HFFc6 (cell line): ENCODE measurements at places on chromosomes 1 and 21.

- peak; percentile 3 for DNase-seq
Observed at GRCh38 chr1:117606649-117607430, 992 bp downstream of the TENT5C start.

- no peak for DNase-seq
Observed at GRCh38 chr21:30083225-30083945, 83.2 kb downstream of the CLDN17 start.

- no peak for DNase-seq
Observed at GRCh38 chr1:54326543-54327385, 79.4 kb downstream of the SSBP3 start.

DNA sequence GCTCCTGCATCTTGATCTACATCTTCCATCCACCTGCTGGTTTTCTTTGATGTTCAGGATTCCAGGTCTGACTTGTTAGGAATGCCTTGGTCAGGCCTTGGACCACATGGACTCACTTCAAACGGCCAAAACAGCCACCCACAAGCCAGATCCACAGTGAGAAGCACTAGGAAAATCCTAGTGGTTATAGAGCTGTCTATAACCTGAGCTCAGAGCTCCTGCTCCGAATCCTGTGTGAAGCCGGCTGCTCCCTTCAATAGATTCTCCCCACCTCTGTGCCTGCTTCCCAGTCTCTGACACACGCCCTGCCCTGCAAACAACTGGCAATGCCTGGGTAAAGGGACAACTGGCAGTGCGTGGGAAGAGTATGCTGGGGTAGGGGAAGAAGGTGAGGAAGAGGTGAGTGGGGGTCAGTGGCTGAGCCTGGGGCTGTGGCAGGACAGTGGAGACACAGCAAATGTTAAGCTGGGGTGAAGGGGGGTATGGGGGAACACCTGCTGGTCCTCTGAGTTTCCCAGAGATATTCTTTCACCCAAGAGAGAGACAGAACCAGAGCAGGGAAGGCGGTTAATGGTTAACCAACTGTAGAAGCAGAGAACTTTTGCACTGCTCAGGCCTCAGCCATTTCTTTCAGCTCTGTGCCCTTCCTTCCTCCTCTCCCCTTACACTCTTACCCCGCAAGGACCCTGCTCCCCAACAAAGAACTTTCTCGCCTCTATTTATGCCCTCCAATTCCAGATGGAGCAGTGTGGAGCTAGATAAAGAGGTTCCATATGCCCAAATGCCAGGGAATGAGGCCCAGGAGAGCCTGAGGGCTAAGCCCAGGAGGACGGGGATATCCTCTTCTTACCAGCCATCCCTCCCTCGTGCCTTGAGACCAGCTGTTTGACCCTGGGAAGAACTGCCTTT lies 4.5 kb downstream of the PLXNA2 start:
- no peak for DNase-seq

DNA sequence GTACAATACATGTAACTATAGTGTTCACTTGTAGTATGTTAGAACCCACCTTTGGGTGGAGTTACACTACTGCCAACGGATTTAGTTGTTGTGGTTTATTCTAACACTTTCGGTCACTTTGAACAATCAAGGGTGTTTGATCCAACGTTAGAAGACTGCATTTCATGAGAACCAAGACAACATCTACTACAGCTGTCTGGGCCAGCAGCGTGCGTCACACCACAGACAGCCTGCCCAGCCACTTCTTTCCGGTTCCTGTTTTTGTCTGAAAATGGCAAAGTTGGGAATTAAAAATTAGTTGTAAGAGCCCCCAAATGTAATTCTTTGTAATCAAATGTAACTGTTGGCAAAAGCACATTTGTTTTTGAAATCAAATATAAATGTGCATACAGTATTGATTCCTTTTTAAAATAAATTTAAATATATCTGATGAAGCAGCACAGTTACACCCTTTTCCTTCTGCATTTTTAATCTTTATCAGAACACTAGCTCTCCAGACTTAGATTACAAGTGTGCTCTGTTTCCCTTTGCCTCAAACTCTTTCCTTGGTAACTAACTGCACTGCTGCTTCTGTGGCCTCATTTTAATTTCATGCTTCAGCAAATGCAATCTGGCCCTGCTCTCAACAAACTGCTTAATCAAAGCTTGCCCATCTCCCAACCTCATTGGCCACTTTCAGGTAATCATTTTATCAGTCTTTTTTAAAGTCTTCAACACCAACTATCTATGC lies 86.6 kb upstream of the DPH5 start:
- no peak for DNase-seq

GRCh38 chr1:17220287-17220686 lies 15.4 kb downstream of the PADI1 start:
- no peak for DNase-seq

- no peak for DNase-seq
Observed at GRCh38 chr1:197911111-197911856, 5.9 kb upstream of the LHX9 start.

DNA sequence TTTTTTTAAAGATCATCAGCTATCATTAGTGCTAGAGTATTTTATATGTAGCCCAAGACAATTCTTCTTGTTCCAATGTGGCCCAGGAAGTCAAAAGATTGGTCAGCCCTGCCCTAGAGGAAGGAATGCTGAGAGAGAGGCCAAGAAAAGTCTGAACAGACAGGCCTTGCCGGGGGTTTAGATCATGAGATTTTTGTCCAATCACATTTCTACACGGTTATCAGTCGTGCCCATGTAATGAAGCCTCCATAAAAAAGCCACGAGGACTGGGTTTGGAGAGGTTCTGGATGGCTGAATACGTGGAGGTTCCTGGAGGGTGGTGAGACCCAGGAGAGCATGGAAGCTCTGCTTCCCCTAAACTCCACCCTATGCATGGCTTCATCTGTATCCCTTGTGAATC lies 24.3 kb upstream of the ENO1 start:
- DNase-seq, result peak; percentile 71

DNA sequence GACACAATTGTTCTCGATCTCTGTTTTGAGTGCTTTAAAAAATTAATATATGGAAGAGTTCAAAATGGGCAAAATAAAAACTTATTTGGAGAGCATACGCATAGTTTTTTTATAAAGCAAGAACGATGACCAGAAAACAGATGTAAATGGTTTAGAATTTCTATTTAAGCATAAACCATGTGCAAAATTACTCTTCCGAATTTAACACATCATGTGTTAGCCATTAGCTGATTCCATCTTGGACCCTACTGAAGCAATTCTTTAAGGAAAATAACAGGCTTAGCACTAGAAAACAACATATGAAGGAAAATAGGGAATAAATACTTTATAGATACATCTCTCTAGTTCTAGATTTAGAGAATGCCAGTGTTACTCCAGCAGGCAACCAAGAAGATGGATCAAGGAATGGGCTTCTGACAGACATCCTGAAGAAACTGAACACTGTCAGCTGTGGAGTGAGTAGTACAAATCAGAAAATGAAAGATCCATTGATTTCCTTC lies 26.7 kb downstream of the CDC7 start:
- DNase-seq, result no peak

GRCh38 chr1:43776043-43776761 lies 68.9 kb downstream of the ST3GAL3 start:
- DNase-seq, result peak; percentile 56

DNA sequence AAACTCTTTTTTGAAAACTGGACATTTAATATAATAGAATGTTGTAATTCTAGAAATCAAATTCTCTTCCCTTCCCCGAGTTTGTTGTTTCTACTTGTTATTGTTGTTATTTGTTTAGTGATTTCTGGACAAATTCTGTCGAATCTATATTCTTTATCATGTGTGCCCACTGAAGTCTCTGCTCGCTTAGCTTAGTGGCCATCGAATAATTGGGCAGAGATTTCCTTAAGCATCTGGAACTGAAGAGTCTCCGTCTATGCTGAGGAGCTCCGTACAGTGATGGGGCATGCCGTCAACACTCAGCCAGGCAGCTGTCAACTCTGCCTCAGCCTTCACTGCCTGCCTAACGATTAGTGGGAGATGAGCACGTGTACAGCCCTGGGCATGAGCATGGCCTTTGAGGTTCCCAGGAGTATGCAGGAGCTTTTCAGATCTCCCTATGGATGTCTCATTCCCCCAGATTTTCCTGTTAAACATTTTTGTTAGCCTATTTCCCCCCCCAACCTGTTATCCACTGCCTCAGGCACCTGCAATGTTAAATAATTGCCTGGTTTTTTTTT lies 66.8 kb downstream of the SLX9 start:
- no peak for DNase-seq

DNA sequence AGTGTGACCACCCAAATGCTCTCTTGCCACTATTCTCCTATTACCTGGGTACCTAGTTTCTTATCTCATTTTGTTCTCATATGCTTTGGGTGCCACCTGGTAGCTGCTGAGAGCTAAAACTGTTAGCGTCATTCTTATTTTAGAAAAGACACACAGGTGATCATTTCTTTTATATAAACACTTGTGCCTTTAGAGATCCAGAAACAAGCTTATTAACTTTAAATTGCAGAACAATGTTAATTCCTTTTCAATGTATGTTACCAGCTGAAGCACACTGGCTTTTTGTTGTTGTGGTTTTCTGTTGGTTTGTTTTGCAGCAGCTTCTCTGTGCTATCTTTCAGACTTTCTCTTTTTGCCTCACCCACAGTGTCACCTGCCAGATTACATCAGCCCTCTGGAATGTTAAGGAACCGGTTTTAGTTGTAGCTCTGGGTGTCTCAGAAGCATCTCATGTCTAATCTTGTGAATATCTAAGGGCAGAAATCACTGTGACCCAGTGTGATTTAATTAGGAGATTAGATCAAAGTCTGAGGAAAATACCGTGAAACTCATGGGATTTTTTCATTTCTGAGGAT lies 43.4 kb upstream of the SLC19A2 start:
- no peak for DNase-seq

GRCh38 chr1:64087768-64088167 lies 115.7 kb upstream of the UBE2U start:
- peak; percentile 68 for DNase-seq

- DNase-seq, result no peak
Observed at GRCh38 chr1:69568421-69569174, 876 bp downstream of the LRRC7 start.

DNA sequence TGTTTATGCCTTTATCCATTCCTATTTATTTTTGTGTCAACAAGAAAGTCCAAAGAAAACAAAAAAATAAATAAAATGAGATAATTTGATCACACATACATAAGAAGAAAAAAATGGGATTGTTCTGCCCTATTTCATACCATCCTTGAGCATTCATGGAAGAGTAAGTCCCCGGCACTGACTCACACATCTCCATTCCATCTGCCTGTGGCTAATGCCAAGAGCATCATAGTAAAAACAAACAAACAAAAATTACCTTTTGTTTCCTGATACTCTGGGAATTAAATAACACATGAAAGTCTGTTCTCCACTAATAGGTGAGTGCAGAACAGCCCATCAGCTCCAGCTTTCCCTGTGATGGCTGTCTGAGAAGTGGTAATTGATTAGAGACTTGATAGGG lies 48.1 kb upstream of the BACE2 start:
- DNase-seq, result no peak

DNA sequence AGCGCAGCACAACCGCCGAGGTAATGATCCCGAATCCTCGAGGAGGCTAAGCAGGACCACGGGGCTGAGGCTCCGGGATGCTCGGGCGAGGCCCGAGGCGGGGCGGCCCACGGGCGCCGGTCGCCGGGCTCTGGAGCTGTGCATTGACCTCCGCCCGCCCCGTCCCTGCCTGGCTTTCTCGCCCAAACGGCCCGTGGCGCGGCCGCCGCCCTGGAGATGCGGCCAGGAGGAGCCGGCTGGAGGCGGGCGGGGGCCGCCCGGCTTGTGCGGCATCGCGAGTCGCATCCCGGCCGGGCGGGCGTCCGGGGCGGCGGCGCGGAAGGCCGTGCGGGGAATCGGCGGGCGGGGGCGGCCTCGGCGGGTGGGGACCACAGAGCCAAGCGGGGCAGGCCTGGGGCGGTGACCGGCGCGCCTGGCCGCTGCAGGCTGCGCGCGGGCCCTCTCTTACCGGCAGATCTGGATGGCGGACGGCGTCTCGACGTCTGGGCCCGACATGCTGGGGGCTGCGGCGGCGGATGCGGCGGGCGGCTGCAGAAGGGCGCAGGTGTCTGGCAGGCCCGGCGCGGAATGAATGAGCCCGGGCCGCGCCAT lies 663 bp downstream of the ACOT7 start:
- no peak for DNase-seq

GRCh38 chr21:32306021-32306780 lies 7.5 kb downstream of the MRAP start:
- DNase-seq, result no peak

DNA sequence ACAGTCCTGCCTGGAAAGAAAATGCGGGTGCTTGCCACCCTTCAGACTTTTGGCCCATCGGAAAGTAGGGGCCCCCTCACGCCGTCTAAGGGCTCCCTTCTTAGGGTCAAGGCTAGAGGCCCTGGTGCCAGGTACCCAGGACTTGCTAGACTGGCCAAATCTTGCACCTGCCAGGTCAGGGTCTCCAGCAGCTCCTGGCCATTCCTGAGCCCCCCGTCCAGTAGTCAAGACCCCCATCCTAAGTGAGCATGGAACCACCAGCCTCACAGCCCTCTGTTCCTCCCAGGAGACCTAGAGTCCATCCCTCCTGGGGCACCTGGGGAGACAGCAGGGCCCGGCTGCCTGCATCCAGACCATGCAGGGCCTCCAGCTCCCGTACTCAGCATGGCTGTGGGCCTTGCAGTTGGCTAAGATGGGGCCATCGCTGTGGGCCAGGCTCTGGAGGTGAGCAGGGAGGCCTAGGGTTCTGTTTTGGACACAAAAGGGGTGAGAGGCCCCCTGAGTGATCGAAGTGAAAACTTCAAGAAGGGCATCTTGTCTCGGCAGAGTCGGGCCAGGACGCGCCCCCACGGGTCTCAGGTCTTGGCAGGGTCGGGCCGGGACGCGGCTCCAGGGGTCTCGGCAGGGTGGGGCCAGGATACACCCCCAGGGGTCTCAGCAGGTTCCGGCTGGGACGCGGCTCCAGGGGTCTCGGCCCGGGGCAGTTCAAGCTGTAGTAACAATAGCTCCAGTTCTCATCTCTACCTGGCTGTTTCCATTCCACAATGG lies 5.9 kb downstream of the FNDC10 start:
- no peak for DNase-seq

DNA sequence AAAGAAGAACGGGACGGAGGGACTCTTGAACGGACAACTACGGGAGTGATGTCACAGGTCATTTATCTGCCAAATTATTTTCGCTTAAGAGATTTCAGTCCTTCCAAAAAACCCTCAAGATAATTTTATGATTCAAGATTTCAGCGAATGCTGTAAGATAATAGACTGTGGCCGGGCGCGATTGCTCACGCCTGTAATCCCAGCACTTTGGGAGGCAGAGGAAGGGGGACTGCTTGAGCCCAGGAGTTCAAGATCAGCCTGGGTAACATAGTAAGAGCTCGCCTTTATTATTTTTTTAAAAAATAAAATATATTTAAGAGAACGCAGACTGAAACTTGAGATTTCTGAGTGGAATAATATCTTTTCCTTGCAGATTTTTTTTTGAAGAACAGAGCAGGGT lies 609 bp downstream of the RWDD2B start:
- no peak for DNase-seq

DNA sequence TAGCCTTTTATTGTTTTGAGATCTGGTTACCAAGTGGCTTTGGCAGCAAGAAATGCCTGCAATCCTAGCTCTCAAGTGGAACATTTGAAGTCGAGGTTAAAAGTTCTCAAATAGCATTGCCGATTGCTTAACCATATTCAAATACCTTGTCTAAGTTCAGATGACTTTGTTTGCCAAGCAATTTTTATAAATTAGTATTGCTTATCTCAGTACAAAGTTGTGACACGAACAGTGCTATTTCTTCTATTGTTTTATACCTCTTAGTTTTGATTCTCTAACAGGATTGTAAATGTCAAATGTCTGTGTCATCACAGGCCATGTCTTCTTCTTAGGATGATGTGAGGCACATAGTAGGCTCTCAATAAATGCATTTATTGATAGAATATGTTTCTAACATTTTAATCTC lies 633.3 kb downstream of the PTPRC start:
- DNase-seq, result peak; percentile 77
